COR-L47 (cell line): ENCODE measurements at places on chromosomes 3 and 15.
A peak's percentile ranks its signal among the peaks of the same experiment; 100 is the strongest.

DNA sequence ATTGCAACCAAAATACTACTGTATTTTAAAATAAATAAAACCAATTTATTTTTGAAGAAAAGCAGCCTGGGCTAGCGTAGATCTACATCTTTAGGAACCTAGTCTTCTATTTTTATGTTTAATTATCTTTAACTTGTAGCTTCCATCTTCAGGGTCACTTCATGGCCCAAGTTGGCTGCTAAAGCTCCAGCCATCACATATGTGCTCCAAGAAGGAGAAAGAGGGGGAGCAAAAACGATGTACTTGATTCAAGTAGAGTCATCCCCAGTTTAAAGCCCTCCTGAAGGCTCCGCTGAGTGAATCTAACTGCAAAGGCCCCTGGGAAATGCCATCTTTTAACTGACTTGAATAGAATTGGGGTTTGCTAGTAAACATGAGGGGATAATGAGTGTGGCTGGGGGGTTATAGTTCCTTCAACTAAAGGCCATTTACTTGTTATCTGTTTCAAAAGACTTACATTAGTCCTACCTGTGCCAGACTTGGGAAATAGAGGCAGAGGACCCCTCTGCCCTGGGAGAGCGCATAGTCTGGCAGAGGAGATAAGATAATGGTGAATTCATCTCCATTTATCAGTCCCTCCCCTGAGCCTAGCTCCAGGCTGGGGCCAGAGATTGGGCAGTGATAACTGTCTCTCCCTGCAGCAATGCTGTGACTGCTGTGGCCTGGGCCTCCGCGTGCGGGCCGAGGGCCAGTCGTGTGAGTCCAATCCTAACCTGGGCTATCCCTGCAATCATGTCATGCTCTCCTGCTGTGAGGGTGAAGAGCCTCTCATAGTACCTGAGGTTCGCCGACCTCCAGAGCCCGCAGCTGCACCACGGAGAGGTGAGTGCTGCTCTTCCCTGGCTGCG, 64.6 kb downstream of the FBLN2 start:
- DNase-seq, result no peak

DNA sequence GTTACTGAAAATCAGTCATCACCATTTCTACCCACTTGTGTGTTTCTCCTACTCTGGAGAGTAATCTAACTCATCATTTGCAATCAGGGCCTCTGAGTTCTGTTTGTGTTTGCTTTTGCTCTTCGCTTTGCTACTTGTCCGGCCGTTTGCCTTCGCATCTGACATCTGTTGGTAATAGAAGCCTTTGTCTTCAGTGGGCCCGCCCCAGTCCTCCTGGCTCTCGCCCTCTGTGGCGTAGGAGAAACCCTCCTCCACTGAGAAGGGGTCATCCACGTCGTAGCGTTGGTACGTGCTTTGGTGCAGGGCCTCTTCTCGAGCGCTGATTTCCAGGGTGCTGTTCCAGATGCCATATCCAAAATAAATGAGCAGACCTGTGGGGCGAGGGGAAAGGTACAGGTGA, 48.3 kb downstream of the CLDN11 start:
- no peak for DNase-seq

DNA sequence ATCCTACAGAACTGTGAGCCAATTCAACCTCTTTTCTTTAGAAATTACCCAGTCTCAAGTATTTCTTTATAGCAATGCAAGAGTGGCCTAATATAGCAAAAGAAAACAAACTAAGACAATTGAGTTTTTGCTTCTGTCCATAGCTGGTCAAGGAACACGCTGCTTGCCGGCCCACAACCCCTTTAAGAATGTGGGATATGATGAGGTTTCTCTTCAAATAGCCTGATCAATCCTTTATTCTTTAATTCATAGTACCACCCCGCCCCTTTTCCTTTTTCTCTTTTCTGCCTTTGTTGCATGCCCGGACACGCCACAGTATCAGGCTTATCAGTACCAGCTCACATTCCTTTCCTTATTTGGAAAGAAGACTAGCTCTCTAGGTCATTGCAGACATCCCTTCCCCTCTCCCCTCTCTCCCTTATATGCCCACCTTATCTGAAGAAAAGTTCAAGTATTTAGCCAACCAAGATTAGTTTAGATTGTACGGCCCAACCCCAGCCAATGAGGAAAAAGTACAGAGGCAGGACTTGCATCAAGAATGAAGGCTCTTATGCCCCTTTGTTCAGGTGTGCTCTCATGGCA, 404.5 kb downstream of the OCA2 start:
- no peak for DNase-seq

GRCh38 chr3:105328338-105328730, 38.4 kb upstream of the ALCAM start:
- no peak for DNase-seq

GRCh38 chr3:141306922-141307321, 61.4 kb upstream of the ZBTB38 start:
- DNase-seq, result no peak

DNA sequence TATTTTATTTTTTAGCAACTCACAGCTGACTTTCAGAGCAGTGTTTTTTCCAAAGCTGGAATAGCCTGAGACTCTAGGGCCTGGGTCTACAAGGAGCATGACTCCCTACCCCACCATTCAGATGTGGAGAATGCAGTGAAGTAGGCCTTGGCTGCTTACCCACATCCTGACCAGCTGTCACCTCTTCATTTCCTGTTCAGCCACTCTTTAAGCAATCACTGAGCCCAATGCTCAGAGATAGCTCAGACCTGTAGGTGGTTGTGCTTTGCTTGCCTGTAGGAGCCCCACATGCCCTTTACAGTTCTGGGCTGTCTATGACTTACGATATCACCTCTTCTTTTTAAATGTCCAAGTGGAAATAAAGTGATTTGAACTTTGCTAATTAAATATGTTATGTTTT, 148.1 kb downstream of the NEK11 start:
- DNase-seq, result no peak

DNA sequence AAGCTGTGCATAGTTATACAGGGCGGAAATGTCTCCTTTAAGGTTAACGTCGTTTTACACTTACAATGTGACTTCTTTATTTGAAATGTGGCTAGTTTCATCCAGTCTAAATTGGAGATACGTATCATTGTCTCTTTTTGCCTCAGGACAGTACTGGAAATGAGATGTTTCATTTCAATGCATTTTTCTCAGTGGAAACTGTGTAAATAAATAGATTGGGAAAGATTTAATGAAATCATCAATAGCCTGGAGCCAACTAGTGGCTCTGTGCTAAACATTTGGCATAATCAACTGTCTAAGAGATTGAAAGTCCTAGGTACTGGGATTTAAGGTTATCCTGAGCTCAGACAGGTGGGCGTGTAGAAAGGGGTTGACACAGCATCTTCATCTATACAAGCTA, 691.5 kb upstream of the CCDC54 start:
- no peak for DNase-seq

DNA sequence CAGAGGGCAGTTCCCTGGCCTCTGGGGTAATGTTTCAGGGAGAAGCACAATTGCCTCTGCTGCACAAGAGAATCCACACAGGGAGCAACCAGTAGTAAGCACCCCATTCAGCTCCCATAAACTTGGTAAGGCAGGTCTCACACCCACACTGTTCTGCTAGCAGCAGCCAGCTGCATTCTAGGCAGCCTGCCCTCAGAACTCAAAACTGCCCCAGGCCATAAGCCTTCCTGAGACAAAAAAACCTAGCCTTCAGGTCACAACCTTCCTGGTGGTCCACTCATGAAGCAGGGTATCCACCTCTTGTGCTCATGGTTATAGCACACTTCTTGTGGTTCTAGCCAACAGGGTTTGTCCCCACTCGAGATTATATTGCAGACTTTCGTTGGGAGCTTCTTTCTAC, 33.7 kb upstream of the ABI3BP start:
- no peak for DNase-seq

GRCh38 chr3:2420919-2421318, 322.3 kb downstream of the CNTN4 start:
- no peak for DNase-seq

DNA sequence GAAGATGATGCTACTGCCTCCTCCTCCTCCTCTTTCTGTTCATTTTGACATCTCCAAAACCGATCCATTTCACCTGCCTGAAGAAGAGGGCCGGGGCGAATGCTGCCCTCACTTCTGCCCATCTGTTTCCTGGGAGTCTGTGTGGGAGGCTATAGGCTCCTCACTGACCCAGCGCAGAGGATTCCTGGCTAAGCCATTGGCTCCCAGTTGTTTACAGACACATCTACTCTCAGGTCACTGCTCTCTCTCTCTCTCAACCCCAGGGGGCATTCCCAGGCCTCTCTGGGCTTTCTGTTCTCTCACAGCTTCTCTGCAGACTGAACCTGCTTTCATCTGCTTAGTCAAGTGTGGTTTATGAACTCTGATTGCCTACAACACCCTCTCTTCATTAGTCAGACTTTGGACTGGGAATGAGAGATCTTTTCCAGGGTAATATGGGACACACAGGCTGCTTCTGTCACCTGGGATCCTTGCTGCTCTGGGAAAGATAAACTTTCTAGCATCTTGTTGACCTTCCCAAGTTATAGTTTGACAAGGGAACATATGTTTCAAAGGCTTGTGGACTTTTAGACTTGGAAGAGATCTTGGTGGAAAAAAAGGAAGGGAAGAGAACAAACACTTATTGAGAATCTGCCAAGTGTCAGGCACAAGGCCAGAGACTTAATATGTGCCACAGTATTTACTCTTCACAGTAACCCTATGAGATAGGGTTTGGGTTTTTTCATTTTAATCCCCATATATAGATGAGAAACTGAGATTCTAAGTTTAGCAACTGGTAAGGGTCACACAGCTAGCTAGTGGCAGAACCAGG, 30.2 kb upstream of the USP3 start:
- no peak for DNase-seq

- no peak for DNase-seq
Observed at GRCh38 chr3:139480585-139480984, 4.3 kb upstream of the RBP2 start.

DNA sequence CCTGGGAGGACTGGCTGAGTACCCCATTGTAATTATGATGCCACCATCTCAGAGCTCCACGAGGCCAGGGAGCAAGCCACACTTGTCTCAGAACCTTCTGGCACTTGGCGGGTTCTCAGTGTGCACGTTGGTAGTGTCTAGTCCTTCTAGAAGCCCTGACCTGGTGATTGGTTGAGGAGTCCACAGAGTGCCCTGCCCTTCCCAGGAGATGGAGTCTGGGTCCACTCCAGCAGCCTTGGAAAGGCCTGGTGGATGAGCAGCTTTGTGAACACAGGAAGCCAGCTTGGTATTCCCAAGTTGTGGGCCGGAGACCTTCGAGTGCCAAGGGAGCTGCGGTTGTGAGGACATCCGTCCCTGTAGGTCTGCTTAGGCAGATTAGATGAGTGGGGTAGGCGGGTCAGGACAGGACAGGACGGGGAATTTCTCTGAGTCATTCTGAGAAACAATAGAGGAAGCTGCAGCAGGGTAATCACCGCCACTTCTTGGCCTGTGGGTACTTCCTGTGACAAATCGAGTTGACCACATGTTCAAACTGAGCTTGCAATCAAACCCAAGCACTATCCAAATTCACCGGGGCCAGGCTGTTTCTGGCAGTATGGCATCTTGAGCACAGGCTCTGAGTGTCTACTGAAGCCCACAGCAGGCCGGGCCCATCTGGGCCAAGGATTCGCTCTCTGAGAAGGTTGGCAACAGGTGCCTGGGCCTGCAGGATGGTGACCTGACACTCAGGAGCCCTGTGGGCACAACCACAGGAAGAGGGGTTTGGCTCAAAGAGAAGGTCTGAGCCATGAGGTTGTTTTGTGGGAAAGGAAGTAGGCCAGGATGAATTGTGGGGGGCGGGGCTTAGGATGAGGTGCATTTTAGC, 71.5 kb upstream of the PLXNA1 start:
- no peak for DNase-seq

DNA sequence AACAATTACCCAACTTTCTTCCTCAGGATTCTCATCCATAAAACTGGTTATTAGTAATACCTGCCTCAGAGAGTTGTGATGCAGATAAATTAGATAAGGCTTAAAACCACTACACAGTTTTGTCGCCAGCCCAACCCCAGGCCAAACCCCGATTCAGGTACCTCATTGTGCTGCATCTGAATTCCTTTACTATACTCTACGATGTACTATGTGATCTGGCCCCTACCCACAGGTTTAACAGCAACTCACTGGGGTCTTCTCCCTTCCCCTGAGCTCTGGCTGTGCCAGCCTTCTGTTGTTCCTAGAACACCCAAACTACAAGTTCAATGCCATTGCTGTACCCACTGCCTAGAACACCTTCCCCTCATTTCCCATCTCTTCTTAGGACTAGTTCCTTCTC, 64.6 kb downstream of the MYO5A start:
- DNase-seq, result no peak

DNA sequence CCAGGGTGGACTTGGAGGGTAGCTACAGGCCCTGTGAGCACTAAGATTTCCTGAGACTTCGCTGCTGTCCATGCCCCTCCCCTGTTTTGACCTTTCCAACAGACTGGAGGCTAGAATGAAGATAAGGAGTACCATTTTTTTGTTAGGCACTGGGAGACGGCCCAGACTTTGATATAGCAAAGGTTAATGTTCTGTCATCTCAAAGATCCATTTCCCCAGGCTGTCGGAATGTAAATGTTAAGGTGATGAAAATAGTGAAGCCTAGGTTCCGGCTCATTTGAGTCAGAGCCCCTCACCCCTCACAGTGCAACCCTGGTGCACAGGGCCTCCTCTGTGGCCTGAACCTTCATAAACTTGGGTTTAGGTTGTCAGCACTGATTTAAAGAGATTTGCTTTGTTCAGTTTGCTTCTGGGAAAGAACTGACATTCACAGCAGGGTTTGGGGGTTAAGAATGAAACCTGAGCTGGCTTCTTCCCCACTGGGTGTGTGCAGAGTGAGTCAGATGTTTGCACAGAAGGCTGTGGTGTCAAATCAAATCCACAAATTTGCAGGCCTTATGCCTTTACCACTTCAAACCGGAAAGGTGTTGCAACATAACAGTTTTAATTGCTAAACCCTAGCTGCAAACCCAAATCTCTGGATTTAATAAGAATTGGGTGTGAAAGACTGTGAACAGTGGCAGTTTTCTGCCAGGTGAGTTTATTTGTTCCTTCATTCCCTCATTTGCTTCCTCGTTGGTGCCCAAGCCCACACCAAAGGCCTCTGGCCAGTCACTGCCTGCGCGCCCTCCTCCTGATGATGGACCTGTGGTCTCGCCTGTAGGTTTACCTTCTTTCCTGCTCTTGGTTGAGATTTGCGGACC, 20.6 kb upstream of the KCTD6 start:
- DNase-seq, result peak; percentile 79

- DNase-seq, result no peak
Observed at GRCh38 chr3:117105686-117106085, 396.1 kb downstream of the TUSC7 start.

DNA sequence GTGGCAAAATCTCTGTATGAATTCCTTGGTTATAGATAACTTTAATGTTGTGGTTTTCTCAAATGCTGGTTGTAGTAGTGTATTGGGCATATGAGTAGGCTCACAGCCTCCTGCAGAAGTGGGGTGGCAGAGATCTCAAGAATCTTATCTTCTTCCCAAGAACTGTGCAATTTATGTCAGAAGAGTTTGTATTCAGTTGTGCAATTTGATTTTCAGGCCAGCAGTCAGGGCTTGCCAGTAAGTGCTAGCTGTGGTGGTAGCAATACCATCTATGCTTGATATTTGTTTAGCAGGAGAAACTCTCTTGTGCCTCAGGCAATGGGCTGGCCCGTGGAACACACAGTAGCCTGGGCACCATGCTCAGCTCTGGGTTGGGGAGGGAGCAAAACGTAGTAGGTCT, 58.4 kb upstream of the GOLIM4 start:
- no peak for DNase-seq
